ENCODE measurements at places on chromosomes 7 and 10.

- no peak for DNase-seq
Observed at GRCh38 chr10:108244443-108245228, 1080.1 kb upstream of the SORCS1 start.

- no peak for DNase-seq
Observed at GRCh38 chr7:33804140-33804660, 101.1 kb upstream of the BMPER start.

GRCh38 chr10:44337081-44337480 is 47.8 kb downstream of the CXCL12 start:
- no peak for DNase-seq

- no peak for DNase-seq
Observed at GRCh38 chr7:157238087-157238486, 98.7 kb upstream of the DNAJB6 start.

GRCh38 chr7:129101746-129102145 is 42.8 kb upstream of the TSPAN33 start:
- DNase-seq: no peak

DNA sequence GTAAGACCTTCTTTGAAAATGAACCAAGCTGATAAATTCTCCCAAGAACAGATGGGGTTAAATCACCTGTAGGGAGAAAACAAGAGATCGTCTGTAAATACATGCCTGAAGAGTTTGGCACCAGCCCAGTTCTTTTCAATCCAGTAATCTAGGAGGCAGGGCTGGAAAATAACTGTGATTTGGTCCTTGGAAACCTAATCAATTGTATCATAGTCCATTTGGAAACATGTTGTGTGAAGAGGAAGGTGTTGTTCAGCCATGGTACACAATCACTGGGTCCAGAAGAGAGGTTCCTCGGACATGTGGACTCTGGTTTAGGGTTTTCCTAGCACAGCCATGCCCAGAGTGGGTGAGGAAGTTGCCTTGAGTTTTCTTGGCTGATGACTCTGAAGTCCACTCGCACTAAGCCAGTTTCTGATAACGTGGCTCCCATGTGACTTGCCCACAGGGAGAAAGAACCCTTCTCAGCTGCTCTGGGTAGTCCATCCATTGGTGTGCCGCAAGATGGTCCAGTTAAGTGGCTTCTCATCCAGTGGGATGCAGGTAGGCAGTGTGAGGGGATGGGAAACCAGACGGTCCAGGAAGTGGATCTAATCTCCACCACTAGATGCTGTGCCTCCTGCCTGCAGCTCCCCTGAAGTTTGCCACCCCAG is 5.1 kb downstream of the BLNK start:
- DNase-seq: no peak
